Stimulated activated CD8-positive, alpha-beta memory T cell treated with anti-CD3 and anti-CD28 coated beads, Interleukin-15, amount 100 ng/mL, for 48 hours (primary cell): ENCODE measurements at places on chromosomes 1 and 21.
A peak's percentile ranks its signal among the peaks of the same experiment; 100 is the strongest.

- no peak for DNase-seq
Measured at GRCh38 chr1:232438476-232438875, 191.5 kb downstream of the SIPA1L2 start.

- DNase-seq, result no peak
Measured at GRCh38 chr1:61904354-61904753, 162.1 kb downstream of the PATJ start.

GRCh38 chr1:222643606-222643937 is 25.7 kb downstream of the MIA3 start:
- DNase-seq, result no peak

DNA sequence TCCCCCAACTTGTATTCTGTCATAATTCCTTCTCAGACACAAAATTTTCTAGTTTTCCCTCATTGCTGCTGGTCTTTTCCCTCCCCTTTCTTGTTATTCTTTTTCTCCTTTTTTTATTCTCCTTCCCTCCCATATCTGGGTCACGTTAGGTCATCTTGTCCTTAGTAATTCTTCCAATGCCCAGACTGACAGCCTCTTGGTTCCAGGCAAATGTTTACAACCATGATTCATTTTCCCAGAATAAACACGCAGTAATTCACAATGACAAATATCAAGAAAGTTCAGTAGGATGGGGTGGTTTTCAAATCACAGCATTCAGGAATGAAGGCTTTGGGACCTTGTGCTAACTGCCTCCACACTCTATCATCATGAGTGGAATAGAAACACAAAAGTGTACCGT is 25.2 kb downstream of the NHLH2 start:
- DNase-seq, result no peak

GRCh38 chr1:116674751-116675150 is 7.2 kb upstream of the IGSF3 start:
- DNase-seq, result no peak

GRCh38 chr1:111483166-111483565 is 9.4 kb downstream of the C1orf162 start:
- DNase-seq, result no peak

GRCh38 chr21:43686811-43687565 is 27.6 kb downstream of the RRP1B start:
- no peak for DNase-seq

DNA sequence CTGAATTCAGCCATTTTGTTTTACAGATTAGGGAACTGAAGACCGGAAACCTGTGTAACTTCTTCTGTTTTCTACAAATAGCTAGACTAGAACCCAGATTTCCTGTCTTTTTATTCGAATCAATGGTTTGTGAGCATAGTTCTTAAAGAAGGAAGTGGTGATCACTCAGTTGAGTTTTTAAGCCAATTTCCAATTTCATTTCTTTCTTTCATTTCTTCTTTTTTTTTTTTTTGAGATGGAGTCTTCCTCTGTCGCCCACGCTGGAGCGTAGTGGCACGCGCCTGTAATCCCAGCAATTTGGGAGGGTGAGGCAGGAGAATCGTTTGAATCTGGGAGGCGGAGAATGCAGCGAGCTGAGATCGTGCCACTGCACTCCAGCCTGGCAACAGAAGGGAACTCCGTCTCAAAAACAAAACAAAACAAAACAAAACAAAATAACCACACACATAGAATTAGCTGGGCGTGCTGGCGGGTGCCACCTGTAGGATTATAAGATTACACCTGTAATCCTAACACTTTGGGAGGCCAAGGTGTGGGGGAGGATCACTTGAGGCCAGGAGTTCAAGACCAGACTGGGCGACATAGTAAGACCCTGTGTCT is 3.0 kb upstream of the MDM4 start:
- DNase-seq, result no peak

DNA sequence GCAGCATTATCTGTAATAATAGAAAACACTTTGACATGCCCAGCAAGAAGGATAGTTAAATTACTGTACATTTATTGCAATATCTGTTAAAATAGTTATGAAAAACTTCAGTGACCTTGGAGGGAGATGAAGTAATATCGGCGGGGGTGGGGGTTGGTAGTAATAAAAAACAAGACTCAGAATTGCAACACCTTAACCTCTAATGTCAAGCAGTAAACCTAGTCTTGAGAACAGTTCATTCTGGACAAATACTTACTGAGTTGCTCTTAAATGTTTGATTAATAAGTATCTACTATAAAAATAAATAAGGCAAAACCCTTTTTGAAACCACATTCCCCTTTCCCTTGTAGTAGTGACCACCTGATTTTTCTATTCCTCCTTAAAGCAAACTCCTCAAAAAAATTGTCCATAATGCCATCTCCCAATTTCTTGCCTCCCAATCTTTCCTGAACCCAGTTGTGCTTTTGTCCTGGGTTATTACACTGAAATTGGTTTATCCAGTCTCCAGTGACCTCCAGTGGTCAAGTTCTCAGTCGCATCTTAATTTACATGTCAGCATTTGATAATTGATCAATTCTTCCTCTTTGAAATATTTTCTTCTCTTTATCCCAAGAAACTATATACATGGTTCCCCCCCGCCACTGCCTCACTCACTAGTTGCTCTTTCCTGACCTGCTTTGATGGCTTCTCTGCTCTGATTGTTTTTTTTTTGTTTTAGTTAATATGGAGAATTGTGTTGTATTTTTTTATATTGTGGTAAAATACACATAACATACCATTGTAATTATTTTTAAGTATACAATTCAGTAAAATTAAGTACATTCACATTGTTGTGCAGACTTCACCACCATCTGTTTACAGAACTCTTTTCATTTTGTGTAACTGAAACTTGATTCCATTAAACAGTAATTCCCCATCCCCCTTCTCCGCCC is 36.8 kb downstream of the RAP1A start:
- no peak for DNase-seq

DNA sequence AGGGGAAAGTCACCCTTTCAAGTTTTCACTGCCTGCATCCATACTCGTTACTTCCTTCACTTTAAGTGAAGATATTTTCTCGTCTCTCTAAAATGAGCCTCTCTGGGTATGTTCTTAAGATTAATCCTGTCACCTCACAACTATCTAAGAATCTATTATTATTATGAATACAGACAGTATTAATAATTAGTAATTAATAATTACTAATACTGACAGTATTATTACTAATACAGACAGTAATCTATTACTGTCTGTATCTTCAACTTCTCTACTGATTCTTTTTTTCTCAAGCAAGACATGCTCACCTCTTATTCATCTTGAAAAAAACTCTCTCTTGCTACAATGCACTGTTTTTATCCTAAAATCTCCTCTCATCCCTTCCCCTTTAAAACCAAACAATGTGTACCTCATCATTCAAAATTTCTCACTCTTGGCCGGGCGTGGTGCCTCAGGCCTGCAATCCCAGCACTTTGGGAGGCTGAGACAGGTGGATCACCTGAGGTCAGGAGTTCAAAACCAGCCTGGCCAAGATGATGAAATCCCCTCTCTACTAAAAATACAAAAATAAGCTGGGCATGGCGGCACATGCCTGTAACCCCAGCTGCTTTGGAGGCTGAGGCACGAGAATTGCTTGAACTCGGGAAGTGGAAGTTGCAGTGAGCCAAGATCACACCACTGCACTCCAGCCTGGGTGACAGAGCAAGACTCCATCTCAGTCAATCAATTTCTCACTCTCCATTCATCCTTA is 7.8 kb downstream of the NRDC start:
- DNase-seq, result no peak

GRCh38 chr21:34908419-34909055 is 140.6 kb downstream of the RUNX1 start:
- DNase-seq, result no peak

DNA sequence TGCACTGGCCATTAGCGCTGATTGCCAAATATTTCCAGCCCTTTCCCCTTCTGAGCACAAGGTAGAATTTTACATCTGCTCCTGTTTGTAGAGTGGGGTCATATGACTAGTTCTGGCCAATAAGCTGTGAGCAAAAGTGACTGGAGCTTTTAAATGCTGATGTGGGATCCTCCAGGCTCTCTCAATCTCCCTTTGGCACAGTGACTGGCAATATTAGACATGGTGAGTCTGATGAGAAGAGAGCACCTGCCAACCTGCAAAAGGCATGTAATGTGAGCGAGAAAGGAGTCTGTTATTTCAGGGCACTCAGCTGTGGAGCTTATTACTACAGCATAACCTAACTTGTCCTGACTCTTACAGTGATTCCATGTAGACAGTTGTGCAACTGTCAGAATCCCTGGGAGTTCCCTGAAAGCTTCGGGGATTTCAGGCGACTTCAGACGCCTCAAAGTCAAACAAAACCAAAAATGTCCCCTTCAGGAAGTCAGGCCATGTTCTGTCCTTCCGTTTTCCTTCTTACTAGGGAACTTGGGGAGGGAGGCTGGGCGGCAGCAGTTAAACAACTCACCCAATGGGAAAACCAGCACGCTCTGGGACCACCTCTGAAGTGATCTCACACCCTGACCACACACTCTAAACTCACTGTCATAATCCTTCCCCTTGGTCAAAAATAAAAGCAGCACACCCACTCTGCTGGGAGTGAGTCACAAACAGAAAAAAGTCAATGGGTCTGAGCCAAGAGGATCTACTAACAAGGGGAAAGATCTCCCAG is 3.6 kb upstream of the RASSF5 start:
- peak; percentile 61 for DNase-seq

DNA sequence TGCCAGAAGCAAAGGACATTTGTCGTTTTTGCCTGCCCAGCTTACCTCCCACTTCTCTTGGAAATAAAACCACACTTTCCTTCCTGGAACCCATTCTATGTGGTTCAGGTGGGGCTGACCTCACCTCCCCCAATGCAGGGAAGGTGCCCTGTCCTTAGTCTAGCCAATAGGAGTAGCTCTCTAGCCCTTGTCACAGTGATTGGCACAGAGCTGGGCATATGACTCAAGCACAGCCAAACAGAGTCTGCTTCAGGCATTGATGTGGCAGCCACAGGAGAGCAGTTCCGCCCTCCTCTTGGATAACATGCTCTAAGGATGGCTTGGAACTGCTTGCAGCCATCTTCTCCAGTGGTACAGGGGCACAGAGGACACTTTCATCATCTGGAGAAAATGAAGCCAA is 134.0 kb downstream of the LRIG2 start:
- no peak for DNase-seq

- no peak for DNase-seq
Measured at GRCh38 chr1:97271916-97272788, 550.6 kb downstream of the PTBP2 start.

DNA sequence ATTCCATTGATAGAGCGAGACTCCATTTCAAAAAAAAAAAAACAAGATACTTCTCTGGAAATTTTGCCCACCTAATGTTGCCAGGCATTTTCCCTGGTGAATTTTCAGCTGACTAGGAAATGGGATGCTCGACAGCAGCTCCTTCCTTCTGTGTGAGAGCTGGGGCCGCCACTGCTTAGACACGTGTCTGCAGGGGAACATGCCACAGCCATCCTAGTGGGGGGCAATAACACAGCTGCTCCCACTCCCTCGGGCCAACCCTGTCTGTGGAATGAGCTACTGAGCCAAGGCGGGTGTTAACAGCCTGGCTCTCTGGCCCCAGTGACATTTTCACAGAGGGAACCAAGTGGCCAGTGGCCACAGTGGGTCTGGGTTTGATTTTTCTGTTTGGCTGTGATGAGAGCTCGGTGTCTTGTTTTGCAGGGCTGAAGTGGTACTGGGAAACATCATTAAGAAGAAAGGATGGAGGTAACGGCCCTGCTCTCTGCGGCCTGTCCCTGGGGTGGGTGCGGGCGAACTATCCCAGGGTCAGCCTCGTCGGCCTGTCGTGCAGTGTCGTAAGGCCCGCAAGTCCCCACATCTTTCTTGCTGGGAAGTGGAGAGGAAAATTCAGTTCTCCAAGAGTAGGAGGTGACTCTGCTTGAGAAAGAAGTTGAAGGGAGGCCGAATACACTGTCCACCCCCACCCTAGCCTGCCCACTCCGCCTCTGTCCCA is 39.2 kb downstream of the KCNAB2 start:
- DNase-seq, result no peak

- DNase-seq, result no peak
Measured at GRCh38 chr1:61284248-61284854, 202.0 kb downstream of the NFIA start.
